ENCODE measurements at places on chromosomes 1 and 21.

GRCh38 chr1:67485046-67485811, 55.0 kb upstream of the SERBP1 start:
- no peak for DNase-seq

- DNase-seq = no peak
Observed at GRCh38 chr1:25829046-25829445, 9.3 kb downstream of the MTFR1L start.

DNA sequence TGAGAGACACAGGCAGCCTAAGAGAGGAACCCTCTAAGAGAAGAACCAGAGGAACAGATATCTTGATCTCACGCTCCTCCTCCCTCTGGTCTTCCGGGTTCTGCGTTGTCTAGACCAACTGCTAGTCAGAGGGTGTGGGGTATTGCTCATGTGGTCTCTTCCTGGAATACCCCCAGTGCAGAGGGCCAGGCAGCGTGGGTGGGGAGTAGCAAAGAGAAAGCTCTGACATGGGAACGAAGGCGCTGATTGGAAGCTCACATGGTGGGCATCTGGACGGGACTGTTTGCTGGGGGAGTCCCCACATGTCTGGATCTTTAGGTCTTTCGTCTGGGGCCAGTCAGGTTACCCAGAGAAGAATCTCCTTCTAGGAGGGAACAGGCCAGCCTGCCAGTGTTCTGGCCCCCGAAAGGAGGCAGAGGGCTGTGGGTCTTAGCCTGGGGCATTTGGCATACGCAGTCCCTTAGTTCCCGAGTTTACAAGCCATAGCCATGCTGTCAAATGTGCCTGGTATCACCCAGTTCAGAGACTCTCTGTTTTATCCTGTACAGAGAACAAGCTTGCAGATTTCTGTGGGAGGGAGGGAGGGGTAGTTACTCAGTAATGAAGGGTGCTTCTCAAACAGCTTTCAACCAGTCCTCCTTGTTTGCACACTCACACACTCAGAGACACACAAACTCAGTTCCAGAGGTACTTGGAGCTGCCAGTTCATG, 18.3 kb upstream of the IL6R start:
- DNase-seq = no peak

DNA sequence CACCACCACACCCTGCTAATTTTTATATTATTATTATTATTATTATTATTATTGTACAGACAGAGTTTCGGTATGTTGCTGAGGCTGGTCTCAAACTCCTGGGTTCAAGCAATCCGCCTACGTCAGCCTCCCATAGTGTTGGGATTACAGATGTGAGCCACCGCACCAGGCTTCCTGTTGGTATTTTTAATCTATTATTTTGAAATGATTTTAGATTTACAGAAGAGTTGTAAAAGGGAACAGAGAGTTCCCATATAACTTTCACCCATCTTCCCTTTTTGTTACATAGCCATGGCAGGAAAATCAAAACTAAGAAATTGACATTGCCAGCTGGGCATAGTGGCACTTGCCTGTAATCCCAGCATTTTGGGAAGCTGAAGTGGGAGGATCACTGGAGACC, 42.9 kb upstream of the CITED4 start:
- no peak for DNase-seq

DNA sequence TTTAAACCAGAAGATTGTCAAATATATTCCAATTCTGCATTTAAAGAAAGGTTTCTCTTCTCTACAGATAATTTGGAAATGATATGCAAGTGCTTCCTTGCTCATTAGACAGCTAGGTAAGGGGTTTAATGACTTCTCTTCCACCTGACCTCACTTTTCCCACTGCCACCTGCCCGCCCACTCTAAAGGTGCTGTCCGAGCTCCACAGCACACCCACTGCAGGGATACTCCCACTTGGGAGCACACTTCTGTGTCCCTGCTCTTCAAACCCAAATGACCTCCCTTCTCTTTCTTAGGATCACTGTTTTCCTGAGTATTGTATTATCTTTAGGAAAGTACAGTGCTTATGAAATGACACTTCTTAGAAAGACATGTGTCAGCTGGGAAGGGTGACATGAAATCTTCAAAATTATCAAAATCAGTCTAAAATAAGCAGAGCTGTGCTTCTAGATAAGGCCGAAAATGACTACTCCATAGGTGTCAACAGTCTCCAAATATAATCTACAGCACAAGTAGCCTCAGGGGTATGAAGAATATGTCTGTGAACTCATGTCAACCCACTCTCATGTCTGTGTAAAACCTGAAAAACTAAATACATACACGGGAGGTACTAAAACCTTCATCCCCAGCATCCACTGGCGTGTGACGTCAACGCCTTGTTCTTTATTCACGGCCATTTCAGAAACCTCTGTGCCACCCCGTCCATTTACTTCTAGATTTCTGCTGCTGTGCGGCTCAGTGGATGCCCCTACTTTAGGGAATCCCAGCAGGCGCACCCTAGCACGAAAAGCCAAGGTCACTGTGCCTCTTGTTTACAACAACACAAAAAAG, 71.0 kb downstream of the SLC45A1 start:
- DNase-seq = no peak

- DNase-seq = no peak
Observed at GRCh38 chr1:115329965-115330364, 8.1 kb downstream of the NGF start.

GRCh38 chr1:91872000-91872399, 14.0 kb downstream of the TGFBR3 start:
- no peak for DNase-seq

DNA sequence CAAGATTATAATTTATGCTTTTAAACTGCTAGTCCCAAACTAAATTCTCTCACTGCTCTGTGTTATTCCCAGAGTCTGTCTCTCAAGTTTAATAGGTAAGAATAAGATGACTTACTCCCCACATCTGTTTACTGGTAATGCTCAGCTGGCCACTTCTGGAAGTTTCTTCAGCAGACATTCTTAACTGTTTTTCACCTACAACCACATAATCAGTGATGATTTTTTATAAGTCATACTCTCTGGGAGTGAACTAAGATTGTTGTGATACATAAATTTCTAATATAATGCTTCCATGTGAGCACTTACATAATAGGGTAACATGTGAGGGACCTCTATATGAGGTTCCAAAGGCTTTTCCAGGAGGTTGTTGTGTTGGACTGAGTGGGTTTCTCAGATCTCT, 8.7 kb downstream of the SLAMF7 start:
- DNase-seq = no peak

DNA sequence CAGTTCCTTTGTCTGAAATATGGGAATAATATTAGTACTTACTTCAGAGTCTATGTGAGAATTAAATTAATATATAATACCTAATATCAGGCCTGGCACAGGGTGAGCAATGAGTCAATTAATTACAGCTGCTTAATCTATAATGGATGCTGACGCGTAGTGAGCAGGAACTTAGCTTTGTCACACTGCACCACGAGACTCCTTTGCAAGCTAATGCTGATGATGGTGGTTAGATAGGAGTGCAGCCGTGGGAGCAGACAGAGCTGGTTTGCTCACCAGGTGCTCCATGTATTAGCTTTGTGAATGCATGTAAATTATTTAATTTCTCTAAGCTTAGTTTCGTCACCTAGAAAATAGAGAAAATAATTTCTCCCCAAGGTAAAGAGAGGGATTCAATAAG, 35.1 kb downstream of the KCNJ15 start:
- no peak for DNase-seq

DNA sequence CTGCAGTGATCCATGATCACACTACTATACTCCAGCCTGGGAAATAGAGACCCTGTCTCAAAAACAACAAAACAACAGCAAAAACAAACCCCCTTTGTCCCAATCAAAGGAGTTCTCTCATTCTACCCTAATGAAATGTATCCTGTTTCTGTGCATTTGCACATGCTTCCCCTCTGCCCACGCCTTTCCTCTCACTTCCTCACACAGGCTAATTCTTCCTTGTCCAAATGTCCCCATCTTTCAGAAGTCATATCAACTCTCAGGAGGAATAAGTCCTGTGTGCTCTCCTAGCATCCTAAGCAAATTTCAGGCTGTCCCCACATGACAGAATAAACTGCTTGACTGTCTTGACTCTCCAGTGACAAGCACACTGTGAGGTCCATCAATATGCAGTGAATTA, 8.1 kb upstream of the ATP1B1 start:
- no peak for DNase-seq

GRCh38 chr1:230243146-230243545, 176.1 kb downstream of the GALNT2 start:
- DNase-seq = no peak

All from neural crest cell (in vitro differentiated cells).